HCT116 (cell line): ENCODE measurements at places on chromosomes 2 and 18.

- H3K4me1 ChIP-seq: no peaks in the 10 kb centered on the region
- no peaks in the 10 kb centered on the region for H3K36me3 ChIP-seq
- no peak overlapping the region for H3K27ac ChIP-seq
- no peaks in the 10 kb centered on the region for H3K27me3 ChIP-seq
- no peak for DNase-seq
- H3K4me3 ChIP-seq: no peak overlapping the region
Measured at GRCh38 chr2:61562615-61563014, 24.5 kb upstream of the XPO1 start.

DNA sequence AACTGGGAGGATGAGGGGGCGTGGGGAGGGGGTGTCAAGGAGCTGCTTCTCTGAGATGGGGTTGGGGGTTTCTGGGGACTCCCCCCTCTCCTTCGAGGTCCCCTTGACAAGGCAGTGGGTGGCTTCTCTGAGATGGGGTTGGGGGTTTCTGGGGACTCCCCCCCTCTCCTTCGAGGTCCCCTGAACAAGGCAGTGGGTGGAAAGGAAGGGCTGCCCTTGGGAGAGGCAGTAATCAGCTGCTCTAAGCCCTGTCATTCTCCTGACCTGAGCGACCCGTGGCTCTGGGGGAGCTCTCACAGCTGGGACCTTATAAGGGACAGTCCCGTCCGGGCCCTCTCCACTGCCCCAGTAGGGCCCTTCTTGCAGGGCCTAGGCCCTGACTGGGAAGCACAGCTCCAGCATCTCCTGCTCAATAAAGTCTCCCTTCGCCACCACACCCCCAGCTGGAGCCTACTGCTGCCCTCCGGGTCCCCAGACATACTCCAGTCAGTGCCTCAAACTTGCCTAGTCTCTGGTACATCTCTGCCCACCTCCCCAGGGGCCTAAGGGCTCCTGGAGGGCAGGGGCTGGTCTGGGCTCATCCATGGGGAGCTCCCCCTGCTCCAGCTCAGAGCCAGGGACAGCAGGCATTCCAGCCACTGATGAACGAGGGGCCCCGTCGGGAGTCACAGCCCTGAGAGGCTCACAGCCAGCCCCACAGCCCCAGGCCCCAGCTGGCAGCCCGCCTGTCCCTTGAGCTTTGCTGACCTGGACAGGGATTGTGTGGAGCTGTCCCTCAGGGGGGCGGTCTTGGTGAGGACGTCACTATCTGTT, 2.8 kb downstream of the GAREM2 start:
- no peak overlapping the region for H3K27ac ChIP-seq
- no peak for DNase-seq
- no peaks in the 10 kb centered on the region for H3K36me3 ChIP-seq
- no peaks in the 10 kb centered on the region for H3K27me3 ChIP-seq

DNA sequence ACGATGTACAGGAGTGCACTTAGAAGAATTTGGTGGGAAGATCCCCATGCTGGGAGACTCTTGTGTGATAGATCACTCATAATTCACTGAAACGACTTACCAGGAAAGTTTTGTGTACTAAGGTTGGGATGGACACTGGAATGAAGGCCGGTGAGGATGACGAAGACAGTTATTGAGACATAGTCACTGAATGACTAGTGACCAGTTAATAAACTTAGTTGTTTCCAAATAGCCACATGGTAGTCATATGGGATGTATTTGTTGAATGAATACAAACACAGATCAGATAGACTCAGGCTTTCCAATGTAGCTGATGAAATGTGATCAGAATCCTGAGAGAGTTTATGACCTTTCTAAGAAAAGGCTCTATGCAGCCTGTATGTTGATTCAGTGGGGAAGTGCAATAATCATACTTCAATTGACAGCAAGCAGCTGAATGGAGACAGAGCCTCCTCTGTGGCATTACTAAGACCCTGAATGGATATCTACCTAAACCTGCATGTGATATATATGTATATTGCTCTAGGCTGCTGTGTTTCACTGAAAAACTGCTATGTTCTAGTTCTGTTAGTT, 20.4 kb downstream of the GDF7 start:
- no peaks in the 10 kb centered on the region for H3K4me1 ChIP-seq
- H3K4me3 ChIP-seq: no peak overlapping the region
- no peak for DNase-seq
- H3K36me3 ChIP-seq: 0 out of 2 replicates have a peak, but pooled peaks cover 3% of the 10 kb centered on the region
- no peaks in the 10 kb centered on the region for H3K27me3 ChIP-seq

GRCh38 chr2:132984731-132985130, 314.7 kb upstream of the LYPD1 start:
- H3K27me3 ChIP-seq: no peaks in the 10 kb centered on the region
- H3K36me3 ChIP-seq: no peaks in the 10 kb centered on the region
- no peak for DNase-seq
- H3K4me3 ChIP-seq: no peak overlapping the region
- no peaks in the 10 kb centered on the region for H3K4me1 ChIP-seq

DNA sequence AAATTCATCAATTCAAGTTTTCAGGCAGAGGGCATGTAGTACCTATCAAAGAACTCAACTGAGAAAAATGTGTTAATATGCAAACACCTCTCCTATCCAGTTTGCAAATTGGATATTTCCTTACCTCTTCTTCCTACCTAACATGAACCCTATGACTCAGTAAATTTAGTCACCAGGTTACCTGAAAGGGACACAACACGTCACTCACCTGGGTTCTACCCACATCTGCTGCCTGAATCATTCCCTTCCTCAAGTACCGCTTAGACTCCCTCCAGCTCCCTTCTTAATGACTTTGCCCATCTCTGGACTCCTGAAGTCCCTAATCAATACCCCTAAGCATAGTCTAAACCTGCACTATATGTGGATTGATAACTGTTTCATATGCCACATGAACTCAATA, 10.4 kb downstream of the ANKRD44 start:
- DNase-seq: no peak
- H3K4me1 ChIP-seq: no peaks in the 10 kb centered on the region
- no peaks in the 10 kb centered on the region for H3K27me3 ChIP-seq
- H3K27ac ChIP-seq: no peak overlapping the region
- H3K36me3 ChIP-seq: no peaks in the 10 kb centered on the region

DNA sequence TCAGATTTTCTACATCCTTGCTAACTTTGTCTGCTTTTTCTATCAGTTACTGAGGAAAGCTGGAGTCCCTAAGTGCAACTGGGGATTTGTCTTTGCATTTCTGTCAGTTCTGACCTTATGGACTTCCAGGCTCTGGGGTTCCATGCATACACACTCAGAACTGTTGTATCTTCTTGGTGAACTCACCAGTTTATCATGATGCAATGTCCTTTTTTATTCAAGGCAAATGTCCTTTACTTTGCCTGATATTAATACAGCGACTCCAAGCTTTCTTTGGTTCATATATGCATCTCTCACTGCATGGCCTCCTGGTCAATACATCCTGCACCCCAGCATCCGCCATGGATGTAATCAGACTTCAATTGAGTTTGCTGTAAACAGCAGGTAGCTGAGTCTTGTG, 44.7 kb downstream of the SLC66A2 start:
- H3K27me3 ChIP-seq: no peaks in the 10 kb centered on the region
- DNase-seq: no peak
- peaks cover 11% of the 10 kb centered on the region; the same call in 1 of the 2 replicates for H3K36me3 ChIP-seq
- H3K27ac ChIP-seq: no peak overlapping the region

GRCh38 chr2:65437392-65438135, 5.2 kb upstream of the SPRED2 start:
- H3K36me3 ChIP-seq: no peaks in the 10 kb centered on the region
- no peak for DNase-seq
- H3K4me3 ChIP-seq: peak overlapping the region; percentile 76; the same call in 1 of the 2 replicates
- no peaks in the 10 kb centered on the region for H3K27me3 ChIP-seq
- H3K27ac ChIP-seq: peak overlapping the region; percentile 93; the same call in 1 of the 2 replicates
- peaks cover 27% of the 10 kb centered on the region for H3K4me1 ChIP-seq

- no peaks in the 10 kb centered on the region for H3K4me1 ChIP-seq
- no peak for DNase-seq
- H3K36me3 ChIP-seq: no peaks in the 10 kb centered on the region
- H3K4me3 ChIP-seq: no peak overlapping the region
Measured at GRCh38 chr2:172535119-172535518, 20.8 kb upstream of the PDK1 start.

DNA sequence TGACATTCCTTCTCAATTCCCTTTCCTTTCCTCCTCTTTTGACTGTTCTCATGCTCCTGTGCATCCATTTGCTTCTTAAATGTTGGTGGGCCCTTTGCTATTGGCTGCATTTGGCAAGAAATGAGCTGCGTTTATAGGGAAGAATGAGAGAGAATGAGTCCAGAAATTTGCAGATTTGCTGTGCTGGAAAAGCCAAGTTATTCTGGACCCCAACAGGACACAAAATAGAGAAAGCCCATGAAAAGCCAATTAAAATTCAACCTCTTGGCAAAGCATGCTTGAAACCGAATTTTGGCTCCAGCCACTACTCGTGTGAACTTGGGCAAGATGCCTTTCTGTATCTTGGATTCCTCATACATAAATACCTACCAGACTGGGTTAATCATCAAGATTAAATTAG, 1.3 kb upstream of the SCLY start:
- H3K36me3 ChIP-seq: peaks cover 6% of the 10 kb centered on the region; the same call in 1 of the 2 replicates
- peak overlapping the region; percentile 94; the same call in 1 of the 2 replicates for H3K27ac ChIP-seq
- no peaks in the 10 kb centered on the region for H3K27me3 ChIP-seq
- H3K4me3 ChIP-seq: peak overlapping the region; percentile 95
- H3K4me1 ChIP-seq: peaks cover 9% of the 10 kb centered on the region; the same call in 1 of the 2 replicates

GRCh38 chr2:198188982-198189381, 384.6 kb downstream of the PLCL1 start:
- H3K4me3 ChIP-seq: no peak overlapping the region
- no peak overlapping the region for H3K27ac ChIP-seq
- H3K27me3 ChIP-seq: peaks cover 9% of the 10 kb centered on the region; the same call in 1 of the 2 replicates
- no peaks in the 10 kb centered on the region for H3K36me3 ChIP-seq

DNA sequence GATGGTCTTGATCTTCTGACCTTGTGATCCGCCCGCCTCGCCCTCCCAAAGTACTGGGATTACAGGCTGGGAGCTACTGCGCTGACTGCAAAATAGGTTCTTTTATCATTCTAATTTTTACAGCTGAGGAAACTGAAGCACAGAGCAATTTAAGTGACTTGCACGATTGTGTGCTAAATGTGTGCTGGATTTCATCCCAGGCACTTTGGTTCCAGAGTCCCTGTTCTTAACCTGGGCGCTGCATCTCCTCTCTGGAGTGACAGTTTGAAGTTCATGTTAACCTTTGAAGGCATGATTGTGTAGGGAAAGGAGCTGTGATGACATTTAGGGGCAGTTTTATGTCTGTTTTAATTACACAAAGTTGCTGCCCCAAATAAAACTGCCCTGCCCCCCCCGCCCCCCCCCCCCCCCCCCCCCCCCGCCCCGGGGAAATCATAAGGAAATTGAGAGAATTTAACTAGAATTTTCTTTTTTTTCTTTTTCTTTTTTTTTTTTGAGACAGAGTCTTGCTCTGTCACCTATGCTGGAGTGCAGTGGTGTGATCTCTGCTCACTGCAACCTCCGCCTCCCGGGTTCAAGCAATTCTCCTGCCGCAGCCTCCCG, 5.6 kb downstream of the ACSL3 start:
- H3K27ac ChIP-seq: no peak overlapping the region
- H3K4me3 ChIP-seq: no peak overlapping the region
- H3K27me3 ChIP-seq: no peaks in the 10 kb centered on the region
- no peaks in the 10 kb centered on the region for H3K36me3 ChIP-seq
- H3K4me1 ChIP-seq: peaks cover 21% of the 10 kb centered on the region

- no peaks in the 10 kb centered on the region for H3K4me1 ChIP-seq
- no peak overlapping the region for H3K27ac ChIP-seq
- no peak overlapping the region for H3K4me3 ChIP-seq
- H3K27me3 ChIP-seq: peaks cover 9% of the 10 kb centered on the region; the same call in 1 of the 2 replicates
Measured at GRCh38 chr2:19848952-19849351, 52.8 kb downstream of the TTC32 start.

- no peaks in the 10 kb centered on the region for H3K36me3 ChIP-seq
- H3K4me3 ChIP-seq: no peak overlapping the region
- no peak for DNase-seq
- H3K27me3 ChIP-seq: no peaks in the 10 kb centered on the region
- no peak overlapping the region for H3K27ac ChIP-seq
- H3K4me1 ChIP-seq: no peaks in the 10 kb centered on the region
Measured at GRCh38 chr2:181627545-181627944, 29.4 kb downstream of the CERKL start.

GRCh38 chr2:44807201-44808025, 134.1 kb upstream of the SIX3 start:
- no peak for DNase-seq

GRCh38 chr2:217475101-217475500, 527.7 kb downstream of the TNS1 start:
- peaks cover 56% of the 10 kb centered on the region for H3K27me3 ChIP-seq
- H3K27ac ChIP-seq: no peak overlapping the region
- no peak for DNase-seq
- no peaks in the 10 kb centered on the region for H3K36me3 ChIP-seq

DNA sequence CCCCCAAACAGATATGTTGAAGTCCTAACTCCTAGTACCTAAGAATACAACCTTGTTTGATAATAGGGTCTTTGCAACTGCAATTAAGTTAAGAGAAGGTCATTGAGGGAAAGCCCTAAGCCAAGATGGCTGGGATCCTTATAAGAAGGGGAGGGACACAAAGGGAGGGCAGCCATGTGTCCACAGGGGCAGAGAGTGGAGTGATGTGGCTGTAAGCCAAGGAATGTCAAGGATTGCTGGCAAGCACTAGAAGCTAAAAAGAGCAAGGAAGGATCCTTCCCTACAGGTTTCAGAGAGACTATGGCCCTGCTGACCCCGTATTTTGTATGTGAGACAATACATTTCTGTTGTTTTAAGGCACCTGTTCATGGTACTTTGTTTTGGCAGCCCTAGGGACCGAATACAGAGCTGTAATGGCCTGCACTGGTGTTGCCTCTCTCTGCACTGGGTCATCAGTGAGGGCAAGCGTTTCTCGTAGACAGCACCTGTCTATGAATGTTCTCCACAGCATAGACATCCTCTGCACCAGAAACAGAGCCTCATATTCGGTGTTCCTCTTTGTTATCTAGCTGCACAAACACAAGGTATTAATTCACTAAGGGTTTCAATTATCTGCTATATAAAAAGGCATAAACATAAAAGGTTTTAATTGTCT, 75.4 kb upstream of the AQP4 start:
- no peak overlapping the region for H3K4me3 ChIP-seq
- H3K27ac ChIP-seq: no peak overlapping the region
- no peaks in the 10 kb centered on the region for H3K36me3 ChIP-seq
- DNase-seq: no peak

GRCh38 chr2:11701751-11702301, 31.8 kb upstream of the NTSR2 start:
- no peaks in the 10 kb centered on the region for H3K36me3 ChIP-seq
- no peak overlapping the region for H3K4me3 ChIP-seq
- H3K27ac ChIP-seq: no peak overlapping the region
- DNase-seq: no peak
- no peaks in the 10 kb centered on the region for H3K27me3 ChIP-seq

DNA sequence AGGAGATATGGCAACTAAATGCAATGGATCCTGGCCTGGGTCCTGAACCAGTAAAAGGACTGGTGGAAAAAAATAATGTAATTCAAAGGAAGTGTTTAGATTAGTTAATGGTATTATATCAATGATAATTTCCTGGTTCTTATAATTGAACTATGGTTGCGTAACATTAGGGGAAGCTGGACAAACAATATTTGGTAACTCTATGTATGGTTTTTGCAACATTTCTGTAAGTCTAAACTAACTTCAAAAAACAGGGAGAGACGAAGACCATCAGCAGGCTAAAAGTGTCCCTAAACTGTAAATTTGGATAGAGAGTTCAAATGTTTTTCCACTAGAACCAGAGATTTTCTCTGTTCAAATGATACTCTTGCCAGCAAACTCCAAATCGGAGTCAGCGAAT, 36.9 kb downstream of the KLF7 start:
- H3K36me3 ChIP-seq: no peaks in the 10 kb centered on the region
- no peak overlapping the region for H3K27ac ChIP-seq
- no peak for DNase-seq
- no peaks in the 10 kb centered on the region for H3K27me3 ChIP-seq
